T-helper 17 cell (primary cell): ENCODE measurements at places on chromosomes 3 and 15.
A peak's percentile ranks its signal among the peaks of the same experiment; 100 is the strongest.

GRCh38 chr3:64234571-64234970 is 9.3 kb upstream of the PRICKLE2 start:
- no peak for DNase-seq

DNA sequence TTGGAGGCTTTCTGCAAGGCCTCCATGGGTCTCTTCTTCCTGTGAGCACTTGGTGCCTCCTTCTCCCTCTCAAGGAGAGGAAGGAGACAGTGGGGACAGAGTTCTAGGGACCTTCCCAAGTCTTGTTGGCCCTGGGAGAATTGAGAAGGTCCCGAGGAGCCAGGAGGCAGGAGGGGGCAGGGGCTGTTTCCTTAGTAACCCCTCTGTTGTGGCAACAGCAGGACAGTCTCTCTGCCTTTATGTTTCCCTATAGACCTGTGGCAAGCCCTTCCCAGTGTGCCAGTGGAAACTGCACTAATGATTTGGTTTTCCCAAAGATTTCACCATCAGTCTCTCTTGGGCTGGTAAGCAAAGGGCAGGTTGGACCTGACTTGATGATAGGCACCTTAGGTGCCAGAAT is 87.8 kb upstream of the GALNT15 start:
- no peak for DNase-seq

DNA sequence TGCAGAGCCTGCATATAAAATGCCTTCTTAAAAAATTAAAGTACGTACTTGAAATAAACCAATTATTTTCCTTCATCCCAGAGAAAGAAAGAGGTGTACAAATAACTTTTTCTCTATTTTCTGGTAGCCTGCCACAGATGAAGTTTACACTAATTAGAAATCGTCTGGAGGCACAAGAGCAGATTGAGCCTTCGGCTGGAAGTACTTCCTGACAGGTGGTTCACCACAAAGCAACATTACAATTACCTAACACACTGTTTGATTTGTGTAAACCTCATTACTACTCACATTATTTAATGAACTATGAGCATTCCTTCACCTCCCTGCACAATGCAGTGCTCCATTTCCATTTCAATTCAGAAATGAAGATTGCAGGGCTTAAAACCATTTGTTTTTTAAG is 856.1 kb downstream of the SI start:
- no peak for DNase-seq

DNA sequence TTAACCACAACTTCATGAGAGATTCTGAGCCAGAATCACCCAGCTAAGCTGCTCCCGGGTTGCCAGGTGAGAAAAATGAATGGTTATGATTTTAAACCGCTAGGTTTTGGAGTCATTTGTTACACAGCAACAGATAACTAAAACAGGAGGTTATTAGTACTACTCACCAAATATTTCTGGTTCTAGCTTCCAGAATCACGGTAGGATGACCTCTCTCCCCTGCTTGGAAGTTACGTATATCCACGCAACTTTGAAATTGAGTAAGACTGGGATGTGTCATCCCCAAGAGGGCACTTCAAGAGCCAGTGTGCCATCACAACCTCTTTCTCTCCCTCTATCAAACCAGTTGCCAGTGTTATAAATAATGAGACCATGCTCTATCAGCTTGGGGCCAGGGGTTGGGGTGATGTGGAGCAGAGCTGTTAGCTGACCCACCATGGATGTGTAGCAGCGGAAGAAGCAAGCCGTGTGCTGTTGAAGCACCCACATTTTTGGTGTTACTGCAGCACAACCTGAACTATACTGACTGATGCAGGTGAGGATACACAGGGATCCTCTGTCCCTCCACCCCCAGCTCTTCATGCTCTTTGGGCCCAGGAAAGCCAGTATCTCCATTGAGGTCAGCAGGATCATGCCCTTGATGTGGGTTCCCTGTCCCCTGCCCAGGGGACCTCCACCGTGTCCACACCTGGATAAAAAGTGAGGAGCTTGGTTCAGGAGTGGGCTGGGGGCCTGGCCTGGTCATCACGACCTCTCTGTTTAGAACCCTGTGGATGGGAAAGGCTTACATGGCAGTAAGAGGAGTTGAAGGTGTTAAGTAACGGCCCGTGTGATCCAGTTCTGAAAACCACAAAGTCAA is 19.4 kb upstream of the ALDH1A3 start:
- DNase-seq: no peak

DNA sequence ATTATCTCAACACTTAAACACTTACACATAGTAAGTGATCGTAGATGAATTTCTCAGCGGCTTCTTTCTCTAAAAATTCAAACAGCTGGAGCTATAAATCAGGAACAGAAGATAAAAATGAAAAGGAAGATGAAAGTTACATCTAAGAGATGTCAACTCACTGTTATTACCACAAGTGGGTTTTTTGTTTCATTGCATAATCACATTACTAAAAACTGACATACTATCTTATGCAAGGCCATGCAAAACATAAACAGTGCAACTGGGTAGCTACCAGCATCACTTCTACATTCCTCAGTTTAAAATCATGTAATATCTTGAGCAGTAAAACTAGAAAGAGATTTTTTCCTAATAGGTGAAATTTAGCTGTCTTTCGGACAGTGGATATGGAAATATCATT is 14.9 kb downstream of the MINDY4B start:
- DNase-seq: no peak

GRCh38 chr15:77118882-77119321 is 48.0 kb upstream of the TSPAN3 start:
- peak; percentile 12 for DNase-seq

DNA sequence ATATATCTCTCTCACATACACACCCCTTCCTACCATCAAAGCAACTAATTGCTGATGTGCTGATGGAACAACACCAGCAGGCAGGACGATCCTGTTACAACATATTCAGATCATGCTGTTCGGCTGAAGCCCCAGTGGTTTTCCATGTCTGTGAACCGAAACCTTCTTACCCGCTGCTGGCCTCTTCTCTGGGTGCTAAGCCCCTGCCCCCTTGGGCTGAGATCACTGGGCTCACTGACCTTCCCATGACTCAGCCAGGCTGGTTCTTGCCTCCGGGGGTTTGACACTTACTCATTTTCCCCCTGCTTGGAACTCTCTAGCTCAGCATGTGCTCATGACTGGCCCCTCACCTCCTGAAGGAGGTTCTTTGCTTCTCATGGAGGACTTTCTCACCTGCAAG is 122.0 kb upstream of the RGMA start:
- no peak for DNase-seq

DNA sequence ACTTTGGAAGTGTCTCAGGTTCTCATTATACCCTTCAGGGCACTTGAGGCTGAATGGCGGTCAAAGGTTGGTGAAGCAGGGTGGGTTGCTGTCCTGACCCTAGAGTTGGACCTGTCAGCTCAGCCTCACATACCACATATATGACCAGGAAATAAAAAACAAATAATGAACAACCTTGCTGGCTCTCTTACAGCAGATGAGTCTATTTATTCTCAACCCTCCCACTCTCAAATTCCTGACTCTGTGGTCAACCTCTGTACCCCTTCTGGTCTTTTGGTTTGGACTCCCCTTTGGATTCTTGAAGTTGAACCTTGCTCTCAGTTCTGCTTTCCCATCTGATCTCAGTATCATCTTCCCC is 16.9 kb downstream of the PPP2R3A start:
- no peak for DNase-seq

DNA sequence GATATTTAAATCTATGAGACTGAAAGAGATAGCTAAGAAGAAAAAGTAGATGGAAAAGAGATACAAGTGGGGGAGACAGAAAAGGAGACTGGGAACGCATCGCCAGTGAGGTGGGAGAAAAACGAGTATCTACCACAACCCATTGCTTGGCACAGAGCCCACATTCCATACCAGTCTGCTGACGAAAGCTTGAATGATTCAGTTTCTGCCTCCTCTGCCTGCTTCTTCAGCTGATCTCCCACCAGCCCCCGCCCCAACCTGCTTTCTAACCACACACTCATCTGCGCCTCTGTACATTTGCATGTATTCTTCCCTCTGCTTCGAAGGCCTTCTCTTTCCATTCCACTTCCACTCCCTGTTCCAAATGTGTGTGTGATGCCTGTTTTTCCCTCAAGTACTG is 188.1 kb downstream of the USP13 start:
- DNase-seq: no peak

DNA sequence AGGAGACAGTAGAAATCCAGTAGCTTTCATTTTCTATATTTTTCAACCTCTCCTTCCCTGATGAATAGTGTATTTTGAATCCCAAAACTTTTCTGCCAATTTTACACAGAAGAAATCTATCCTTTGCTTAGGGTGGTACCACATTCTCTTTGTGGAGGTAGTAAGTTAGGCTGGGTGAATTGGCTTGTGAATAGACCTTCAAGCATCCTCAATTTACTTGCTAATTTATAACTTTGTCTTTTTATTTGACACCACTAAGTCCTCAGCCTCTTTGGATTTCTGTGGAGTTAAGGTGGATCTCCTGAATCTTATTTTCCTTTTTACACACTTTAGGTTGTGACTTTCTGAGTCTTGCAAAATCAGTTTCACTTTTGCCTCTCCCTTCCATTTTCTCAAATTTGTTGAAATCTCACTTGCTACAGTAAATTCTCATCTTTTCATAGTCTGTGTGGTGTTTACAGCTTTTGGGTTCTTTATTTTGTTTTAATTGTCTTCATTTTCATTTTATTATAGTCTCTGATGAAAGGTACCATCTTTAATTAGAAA is 5.7 kb upstream of the PLSCR1 start:
- DNase-seq: no peak
